ENCODE measurements at places on chromosomes 16 and 17.
A peak's percentile ranks its signal among the peaks of the same experiment; 100 is the strongest.

DNA sequence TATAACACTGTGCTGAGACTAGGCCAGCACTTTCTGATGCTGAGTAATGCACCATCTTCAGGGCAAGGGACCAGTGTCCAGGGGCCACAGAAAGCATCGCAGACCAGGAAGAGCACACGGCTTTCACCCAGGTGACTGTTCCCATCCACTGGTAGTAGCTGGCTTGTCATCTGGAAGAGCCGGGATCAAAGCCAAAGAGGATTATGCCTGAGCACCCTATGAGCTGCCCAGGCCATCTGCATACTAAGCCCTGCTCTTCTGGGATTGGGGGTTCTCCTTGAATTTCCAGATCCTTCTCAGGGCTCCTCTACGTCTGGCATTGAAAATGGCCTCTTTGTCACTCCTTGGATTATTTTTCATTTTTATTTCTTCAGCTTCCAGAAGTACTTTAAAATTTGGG, 140.7 kb downstream of the IRX3 start:
- DNase-seq = no peak

- no peak for DNase-seq
These were observed 6.6 kb upstream of the HEXD start for GRCh38 chr17:82411396-82412053.

- DNase-seq = no peak
These were observed 42.8 kb downstream of the RAB11FIP3 start for GRCh38 chr16:468068-468821.

DNA sequence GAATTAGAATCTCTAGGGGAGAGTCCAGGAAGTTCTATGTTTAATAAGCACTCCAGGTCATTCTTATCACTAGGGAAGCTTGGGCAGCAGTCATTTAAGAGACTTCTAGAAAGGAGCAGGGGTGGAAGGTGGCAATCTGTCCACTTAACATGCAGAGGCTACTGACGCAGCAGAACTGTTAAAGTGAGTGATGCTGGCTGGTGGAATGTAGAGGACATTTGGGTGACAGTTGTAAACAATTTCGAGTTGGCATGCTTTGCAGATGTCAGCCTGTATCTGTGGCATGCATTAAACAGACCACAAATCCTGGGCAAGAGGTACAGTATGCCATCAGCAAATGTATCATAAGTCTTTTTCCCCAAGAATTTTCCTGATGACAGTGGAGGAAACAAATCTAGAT, 40.5 kb upstream of the HS3ST3A1 start:
- DNase-seq = no peak

DNA sequence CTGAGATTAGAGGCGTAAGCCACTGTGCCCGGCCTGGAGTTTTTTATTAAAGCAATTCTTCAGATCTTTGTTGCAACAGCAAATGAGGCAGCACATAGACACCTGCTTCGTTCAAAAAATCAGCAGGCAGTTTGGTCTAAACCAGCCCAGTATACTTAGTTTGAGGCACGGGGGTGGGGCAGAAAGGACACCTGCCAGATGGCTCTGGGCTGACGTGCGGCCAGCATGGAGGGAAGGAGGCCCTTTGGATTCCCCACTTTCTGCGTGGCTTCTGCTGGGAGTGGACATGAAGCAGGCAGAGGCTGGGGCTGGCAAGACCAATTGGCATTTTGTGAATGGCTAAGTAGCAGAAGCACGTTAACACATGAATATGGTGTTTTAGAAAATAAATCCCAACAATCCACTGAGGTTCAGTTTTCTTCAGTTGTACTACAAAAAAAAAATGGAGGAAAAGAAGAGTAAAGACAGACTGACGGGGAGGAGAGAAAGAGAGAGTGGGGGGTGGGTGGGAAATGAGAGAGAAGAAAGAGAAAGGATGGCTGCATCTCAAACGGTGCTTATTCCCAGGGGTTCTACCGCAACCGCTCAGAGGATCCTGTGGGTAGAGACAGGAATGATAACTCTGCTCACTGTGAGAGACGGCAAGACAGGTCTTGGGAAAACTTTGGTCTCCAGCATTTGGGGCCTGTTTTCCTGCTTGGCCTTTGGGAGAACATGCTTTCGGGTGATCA, 16.3 kb downstream of the C16orf46 start:
- DNase-seq = no peak

- DNase-seq = peak; percentile 73
These were observed 19.7 kb upstream of the LRRC37A3 start for GRCh38 chr17:64938925-64939474.

GRCh38 chr17:78716814-78717393, 65.2 kb downstream of the CYTH1 start:
- peak; percentile 85 for DNase-seq
